ENCODE measurements at places on chromosomes 3 and 15.

DNA sequence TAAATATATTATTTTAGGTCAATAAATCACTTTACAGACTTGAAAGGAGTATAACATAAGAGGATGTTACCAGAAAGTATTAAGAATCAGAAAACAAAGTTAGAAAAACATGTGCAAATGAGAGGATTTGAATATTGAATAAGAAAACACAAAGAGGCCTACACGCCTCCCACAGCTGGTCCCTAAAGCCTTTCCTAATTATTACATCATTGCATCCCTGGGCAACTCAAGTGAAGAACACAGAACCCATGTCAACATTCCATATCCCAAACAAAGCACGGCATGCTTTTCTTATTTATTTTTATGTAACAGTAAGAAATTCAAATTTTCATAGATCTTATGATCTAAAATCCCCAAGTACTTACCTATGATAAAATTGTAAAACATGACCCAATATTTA lies 61.2 kb downstream of the HERC1 start:
- DNase-seq: no peak

GRCh38 chr3:12902181-12902999 lies 61.0 kb upstream of the RPL32 start:
- DNase-seq: no peak

GRCh38 chr3:55471522-55472280 lies 15.4 kb downstream of the WNT5A start:
- DNase-seq: no peak

- no peak for DNase-seq
Observed at GRCh38 chr15:68930268-68931022, at the start of gene SPESP1. TSS of gene SPESP1 (plus strand) at chr15:68930525. CDS start at chr15:68930654, 129 bp downstream.

- DNase-seq: no peak
Observed at GRCh38 chr3:157412323-157412855, 24.3 kb upstream of the PTX3 start.

DNA sequence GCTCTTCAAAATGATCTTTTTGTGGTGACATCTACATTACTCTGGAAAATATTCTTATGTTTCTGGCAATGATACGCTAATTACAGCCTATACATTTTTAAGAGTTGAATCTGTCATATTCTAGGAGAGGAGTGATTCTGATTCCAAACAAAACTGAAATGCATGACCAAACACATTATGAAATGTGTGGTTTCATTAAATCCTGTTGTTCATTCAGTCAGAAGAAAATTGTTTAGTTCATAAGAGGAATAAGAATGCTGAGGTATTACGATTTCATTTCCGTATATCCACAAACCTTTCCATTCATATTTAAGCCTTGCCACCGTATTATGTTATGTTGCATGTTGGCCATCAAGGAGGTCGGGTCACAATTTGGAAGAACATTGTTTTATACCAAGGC lies 345.1 kb downstream of the FEZF2 start:
- no peak for DNase-seq

- no peak for DNase-seq
Observed at GRCh38 chr3:22704166-22704565, 499.0 kb upstream of the UBE2E2 start.

GRCh38 chr3:63060412-63060811 lies 185.2 kb upstream of the CADPS start:
- DNase-seq: no peak

GRCh38 chr3:143707848-143708247 lies 140.4 kb downstream of the SLC9A9 start:
- DNase-seq: peak; percentile 4

DNA sequence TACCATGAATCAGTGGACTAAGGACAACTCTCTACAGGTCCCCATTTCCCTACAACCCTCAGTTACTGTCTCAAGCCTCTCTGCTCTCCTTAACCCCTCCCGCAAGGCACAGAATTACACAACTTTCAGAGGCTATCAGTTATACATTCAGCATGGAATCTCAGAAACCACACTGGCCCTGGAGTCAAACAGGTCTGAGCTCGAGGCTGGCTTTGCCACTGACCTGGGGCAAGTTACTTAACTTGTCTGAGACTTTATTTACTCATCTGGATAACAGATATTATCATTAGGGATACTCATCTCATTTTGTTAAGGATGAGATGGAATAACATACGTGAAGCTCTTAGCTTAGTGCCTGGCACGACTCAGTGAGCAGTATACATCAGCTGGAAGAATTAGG lies 95.2 kb downstream of the WDR76 start:
- no peak for DNase-seq

DNA sequence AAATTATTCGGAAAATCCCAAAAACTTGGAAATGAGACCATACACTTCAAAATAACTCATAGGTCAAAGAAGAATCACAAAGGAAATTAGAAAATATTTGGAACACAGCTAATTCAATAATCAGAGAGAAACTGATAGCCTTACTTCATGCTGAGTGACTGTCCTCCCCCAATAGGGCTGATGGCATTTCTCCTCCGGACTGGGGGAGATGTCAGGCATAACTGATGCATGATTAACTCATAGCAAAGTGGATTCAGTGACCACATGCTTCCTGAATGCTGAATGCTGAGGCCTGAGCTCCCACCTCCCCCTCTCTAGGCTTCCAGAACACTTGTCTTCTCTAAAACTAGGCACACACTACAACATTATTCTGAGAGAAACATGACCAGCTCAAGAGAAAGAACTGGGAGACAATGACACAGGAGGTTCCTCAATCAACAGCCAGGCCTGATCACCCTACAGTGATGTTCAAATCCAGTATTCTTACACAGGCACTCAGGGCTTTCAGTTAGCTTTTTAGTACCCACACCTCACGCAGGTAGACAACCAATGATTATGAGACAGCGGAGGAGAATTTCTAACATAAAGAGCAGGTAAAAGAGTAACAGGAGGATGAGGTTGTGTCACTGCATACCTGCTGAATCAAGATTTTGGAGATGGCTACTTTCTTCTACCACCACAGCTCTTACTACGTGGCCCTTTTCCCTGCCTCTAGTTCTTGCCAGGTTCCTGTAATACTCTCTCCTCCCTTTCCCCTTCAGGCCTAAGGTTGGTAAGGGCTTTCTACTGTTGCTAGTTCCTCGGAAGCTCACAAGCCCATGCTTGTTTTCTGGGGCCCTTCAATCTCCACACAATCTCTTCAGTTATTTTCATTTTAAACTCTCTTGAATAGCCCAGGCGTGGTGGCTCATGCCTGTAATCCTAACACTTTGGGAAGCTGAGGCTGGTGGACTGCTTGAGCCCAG lies 96.1 kb downstream of the FMN1 start:
- no peak for DNase-seq

GRCh38 chr3:195790901-195791300 lies 20.8 kb downstream of the MUC4 start:
- DNase-seq: no peak

- no peak for DNase-seq
Observed at GRCh38 chr15:52795464-52796227, 5.5 kb upstream of the ONECUT1 start.

DNA sequence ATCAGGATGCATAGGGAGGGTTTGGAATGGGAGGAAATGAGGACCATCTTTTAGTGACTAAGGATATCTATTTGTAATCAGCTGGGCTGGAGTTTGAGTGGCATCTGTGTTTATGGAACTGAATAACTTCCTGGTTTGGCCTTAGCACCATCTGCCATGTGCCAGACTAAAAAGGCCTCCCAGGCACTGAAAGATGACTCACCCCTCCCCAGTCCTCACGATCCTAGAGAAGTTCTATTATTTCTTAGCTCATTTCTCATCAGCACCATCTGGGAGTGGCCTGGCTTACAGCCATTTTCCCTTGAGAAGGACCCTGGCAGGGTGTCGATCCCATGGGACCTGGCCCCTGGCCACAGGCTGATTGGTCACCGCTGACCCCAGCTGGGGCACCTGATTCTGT lies 23.9 kb upstream of the CTXND1 start:
- DNase-seq: peak; percentile 48

- no peak for DNase-seq
Observed at GRCh38 chr3:34947834-34948233, 691.5 kb upstream of the ARPP21 start.

DNA sequence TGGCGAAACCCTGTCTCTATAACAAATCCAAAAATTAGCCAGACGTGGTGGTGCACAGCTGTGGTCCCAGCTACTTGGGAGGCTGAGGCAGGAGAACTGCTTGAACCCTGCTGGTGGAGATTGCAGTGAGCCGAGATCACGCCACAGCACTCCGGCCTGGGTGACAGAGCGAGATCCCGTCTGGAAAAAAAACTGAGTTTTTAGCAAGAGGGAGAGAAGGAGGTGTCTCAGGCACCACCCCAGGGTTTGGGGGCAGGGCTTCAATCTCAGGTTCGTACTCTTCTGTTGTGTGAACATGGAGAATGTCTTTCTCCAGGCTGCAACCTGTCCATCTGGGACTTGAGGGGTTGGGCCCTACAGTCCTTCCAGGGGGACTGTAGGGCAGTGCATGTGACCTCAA lies 2.7 kb downstream of the CHRNA3 start:
- no peak for DNase-seq

DNA sequence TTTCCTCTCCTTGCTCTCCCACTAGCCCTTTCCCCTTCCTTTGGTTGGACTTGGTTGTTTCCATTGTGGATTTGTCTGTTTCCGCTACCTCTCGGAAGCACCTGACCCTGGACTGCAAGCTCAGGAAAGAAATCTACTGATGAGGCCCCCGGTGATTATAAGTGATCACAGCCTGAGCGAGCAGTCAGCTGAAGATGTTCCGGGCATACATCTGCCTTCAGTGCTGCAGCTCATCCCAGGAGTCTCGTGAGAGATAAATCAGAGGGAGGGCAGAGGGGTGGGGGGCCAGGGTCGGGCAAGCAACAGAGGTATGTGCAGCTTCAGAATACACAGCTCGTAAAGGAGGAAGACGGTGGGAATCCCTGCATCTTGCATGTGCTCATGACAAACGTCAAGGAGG lies 102.1 kb downstream of the MRPL46 start:
- DNase-seq: no peak

Data from A549 (cell line).